PC-9 (cell line): ENCODE measurements at places on chromosomes 11 and 22.
A peak's percentile ranks its signal among the peaks of the same experiment; 100 is the strongest.

- DNase-seq = no peak
These were observed 14.9 kb downstream of the GAS2 start for GRCh38 chr11:22681281-22681812.

DNA sequence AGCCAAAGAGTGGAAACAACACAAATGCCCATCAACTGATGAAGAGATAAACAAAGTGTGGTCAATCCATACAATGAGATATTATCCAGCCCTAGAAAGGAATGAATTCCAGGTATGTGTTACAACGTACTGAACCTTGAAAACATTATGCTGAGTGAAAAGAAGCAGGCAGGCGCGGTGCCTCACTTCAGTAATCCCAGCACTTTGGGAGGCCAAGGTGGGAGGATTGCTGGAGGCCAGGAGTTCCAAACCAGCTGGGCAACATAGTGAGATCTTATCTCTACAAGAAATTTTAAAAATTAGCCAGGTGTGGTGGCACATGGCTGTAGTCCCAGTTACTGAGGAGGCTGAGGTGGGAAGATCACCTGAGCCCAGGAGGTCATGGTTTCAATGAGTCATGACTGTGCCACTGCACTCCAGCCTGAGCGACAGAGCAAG lies 24.6 kb upstream of the TESMIN start:
- DNase-seq = peak; percentile 97

DNA sequence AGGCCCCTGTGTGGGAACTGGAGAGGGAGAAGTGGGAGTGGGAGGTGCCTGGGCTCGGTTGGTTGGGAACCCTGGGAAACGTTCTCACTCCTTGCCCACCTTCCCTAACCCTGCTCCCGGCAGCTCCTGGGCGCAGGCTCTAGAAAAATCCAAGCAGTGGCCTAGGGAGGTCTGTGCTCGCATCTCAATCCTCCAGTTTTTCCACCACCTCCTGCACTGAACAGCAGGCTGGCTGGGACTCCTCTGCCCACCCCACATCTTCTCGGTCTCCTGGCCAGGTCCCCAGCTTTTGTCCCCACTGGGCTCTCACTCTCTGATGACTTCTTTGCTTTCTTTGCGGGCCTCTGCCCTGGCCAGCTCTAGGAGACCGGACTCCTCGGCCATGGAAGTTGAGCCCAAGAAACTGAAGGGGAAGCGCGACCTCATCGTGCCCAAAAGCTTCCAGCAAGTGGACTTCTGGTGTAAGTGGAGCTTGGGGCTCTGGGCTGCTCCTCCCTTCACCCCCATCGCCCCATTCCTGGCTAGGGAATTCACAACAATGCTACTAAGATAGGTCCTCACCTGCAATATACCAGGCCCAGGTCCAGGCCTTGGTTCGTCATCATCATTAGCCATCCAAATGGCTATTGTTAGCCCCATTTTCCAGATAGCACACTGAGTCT lies 35.6 kb downstream of the PRDM11 start:
- DNase-seq = no peak

GRCh38 chr22:26023104-26023775 lies 146.0 kb upstream of the SEZ6L start:
- no peak for DNase-seq

DNA sequence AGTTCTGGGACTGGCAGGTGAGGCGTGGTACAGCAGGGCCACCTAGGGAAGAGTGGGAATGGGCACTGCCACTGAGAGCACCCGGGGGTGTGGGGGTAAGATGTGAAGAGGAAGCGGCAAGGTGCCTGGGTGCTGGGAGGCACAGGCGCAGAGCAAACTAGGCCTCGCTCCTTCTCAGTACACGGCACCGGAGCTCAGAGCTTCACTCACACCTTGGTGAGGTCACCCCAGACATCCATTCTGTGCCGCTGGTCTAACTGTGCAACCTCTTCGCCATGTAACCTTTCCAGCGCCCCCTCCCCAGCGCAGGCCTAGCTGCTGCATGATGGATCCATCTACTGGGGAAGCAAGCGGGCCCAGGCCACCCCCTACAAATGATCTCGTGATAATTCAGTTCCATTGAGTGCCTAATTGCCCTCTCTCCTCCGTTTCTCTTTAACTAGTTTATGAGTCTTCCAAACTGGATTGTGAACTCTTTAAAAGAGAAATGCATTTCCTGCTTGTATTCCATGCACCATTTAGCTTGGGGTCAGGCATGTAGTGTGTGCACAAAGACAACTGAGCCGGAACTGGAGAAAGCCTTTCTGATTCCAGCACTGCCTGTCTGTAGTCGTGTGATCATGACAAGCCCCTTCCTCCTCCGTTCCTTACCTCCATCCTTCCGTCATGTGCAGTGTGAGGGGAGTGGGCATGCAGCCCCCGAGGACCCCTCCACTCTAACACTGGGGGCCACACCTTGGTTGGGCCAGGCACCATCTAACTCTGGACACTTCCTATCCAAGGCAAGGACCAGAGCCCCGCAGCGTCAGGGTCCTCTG lies 1475.2 kb downstream of the TBC1D22A start:
- no peak for DNase-seq

DNA sequence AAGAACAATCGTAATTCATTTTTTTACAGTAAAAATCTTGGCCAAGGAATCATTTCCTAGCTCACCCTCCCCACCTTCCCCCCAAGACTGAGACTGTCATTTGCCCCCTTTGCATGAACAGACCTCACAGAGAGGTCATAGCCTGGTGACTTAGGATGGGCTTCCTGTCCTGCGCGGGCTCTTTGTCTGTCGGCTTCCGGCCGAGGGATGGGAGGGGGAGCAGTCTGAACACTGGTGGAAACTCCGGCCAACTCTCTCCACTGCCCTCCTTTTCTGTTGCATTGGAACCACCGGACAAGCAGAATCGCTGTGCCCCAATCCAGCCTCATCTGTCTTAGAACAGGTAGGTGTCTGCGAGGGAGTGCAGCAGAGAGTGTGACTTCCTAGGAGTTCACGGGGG lies 41.7 kb downstream of the TEAD1 start:
- DNase-seq = no peak
